ENCODE measurements at places on chromosomes 11 and 22.

DNA sequence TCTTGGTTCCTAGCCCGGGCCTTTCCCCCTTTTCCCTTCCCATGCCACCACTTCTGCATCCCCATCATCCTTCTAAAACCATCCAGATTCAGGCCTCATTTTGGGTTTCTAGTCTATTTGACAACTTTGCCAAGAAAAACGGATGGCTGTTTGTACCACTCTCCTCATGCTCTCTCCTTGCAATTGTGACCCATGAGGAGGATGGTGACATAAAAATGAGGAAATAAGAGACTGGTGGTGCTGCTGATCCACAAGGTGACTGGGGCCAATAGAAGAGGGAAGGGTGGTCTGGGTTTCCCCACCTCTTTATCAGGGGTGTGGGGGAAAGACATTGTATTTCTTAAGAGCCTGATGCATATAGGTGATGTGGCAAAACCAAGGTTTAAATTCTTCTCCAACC lies 1.0 kb downstream of the MS4A4A start:
- no peak for DNase-seq

GRCh38 chr11:128629516-128630106 lies 42.3 kb upstream of the ETS1 start:
- DNase-seq, result no peak

DNA sequence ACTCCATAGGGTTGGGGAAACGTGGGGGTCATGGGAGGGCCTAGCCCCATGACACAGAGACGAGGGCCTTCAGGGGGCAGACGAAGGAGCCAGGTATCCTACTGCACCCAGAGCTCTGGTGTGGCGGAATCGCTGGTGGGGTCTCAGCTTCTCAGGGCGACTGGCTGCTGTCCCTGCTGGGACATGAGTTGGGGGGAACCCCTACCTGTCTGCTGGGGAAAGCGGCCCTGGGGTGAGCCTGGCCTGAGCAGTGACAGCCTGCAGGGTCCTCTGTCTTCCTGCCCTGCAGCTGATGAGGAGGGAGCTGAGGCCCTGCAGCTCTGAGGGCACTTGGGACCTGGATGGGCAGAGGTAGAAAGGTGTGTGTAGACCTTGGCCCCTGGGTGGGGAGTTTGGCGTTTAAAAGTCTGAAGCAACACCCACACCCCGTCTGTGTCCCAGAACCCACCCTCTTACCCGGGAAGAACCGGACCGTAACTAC lies 33.6 kb upstream of the GRAMD4 start:
- DNase-seq, result no peak

DNA sequence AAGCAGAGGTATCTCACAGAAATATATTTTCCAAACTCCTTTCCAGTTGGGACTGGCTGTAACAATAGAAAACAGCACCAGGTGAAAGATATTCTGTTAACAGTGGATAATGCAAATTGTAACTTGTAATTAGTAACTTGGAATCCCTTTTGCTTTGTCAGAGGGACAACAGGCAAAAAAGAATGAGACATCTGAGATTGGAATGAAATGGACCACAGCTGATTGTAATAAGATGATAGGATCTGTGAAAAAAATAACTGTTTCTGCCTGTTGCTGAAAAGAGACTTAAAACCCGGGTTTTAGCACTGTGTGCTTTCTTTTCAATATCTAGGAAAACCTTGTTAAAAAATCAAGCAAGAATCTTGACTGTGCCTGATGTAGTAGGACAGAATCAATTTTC lies 655.7 kb downstream of the METTL15 start:
- no peak for DNase-seq

DNA sequence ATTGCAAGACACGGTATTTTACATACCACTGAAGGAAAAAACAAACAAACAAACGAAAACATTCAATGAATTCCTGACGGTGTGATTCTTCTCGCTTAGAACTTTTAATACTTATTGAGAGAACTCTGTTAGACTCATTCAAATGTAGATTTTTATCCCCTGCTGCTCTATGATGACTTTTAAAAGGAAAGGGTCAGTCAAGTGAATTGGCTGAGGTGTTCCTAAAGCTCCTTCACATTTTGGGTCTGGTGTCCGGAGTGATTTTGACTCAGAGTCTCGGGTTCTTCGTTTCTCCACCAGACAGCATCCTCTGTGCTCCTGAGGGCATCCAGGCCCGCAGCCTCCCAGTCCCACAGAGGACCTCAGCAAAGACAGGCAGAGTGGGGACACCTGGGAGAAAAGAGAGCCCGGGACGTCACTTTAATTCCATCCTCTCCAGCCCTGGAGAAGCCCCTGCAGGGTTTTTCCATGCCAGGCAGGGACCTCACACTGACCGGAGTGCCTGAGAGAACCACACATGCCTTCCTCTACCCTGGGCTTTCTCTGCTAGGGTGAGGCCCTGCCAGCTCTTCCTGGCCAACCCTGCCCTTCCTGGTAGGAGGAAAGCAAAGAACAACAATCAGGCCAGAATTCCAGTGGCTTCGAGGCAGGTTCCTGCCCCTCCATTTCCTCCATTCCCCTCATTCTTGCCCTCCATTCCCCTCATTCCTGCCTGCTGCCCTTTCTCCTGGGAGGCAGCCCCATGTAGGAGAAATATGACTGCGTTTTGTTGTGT lies 1.4 kb upstream of the CSF2RB start:
- DNase-seq, result no peak
